ENCODE measurements at places on chromosomes 4 and X.
A peak's percentile ranks its signal among the peaks of the same experiment; 100 is the strongest.

DNA sequence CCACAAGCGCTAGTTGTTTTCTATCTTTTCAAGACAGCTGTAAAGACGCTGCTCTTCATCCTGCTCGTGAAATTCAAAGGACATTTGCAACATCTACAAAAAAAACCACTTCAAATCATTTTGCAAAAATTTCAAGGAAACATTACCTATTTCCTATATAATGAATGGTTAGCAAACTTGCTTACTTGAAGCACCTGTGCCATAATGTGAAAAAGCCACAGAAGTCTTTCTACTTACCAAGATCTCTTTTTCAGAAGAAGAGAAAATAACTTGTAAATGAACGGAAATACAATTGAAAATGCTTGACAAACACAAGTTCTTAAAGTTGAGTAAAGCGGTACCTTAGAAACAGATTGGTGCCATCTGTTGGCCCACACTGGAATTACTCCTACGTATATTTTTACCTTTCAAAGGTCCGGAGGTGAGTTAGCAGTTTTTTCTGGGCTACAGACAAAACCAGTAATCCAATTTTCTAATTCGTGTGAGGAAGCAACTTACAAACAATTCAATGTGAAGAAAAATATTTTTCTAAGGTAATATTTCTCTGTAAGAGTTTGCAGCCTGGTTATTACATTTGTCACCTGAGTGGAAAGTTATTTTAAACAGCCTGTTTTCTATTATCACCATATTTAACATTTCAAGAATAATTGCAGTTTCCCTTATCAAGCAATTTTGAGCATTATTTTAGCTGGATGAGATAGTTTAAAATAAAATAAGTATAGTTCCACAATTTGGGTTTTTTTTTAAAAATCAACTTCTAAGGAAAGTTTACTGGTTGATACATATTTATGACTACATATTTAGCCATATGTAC, at the start of gene TLR6:
TLR6 (minus strand) TSS at position 294 of the 814 bp plus-strand sequence. CDS start 27,344 bp downstream, outside the sequence.
- DNase-seq = peak; percentile 53

- DNase-seq = no peak
These were observed 133.8 kb upstream of the TACR3 start for GRCh38 chr4:103853627-103854026.

- DNase-seq = no peak
These were observed 301.4 kb downstream of the TMA16 start for GRCh38 chr4:163795885-163796284.

GRCh38 chr4:1775731-1776500, 17.2 kb upstream of the FGFR3 start:
- DNase-seq = no peak

DNA sequence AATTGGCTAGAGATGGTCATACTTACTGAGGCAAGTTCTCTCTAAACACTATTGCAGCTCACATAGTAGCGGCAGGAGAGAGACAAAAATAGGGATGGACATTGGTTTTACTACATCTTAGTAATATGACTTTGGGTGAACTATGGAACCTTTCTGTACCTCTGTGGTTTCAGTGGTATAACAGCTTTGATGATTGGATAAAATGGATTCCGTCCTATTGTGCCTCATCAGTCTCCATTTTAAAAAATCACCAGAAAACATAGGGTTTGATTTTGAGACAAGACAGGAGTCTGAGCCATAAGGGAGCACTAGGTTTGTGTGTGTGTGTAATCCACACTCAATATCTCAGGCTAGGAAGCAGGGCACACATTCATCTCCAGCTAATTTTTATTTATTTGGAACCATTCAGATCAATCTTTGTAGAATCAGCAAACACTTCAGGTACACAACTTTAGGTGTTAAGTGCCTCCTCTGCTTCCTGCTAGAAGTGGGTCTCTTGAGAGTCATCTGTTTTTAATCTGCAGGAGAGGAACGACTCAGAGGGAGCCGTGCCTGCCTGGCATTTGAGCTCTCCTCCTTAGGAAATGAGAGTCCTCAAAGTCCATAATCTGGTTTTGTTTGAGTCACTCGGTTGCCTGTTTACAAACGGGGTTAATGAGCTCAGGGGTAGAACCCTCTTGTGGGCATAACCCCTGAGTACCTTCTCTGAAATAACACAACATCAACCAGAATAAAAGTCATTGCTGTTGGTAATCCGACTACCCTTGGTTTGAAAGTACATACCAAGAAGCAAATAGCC, 238.5 kb upstream of the BOD1L1 start:
- DNase-seq = no peak

- DNase-seq = no peak
These were observed 42.9 kb downstream of the DCTD start for GRCh38 chr4:182874304-182874751.

GRCh38 chr4:78569306-78569821, 17.8 kb downstream of the ANXA3 start:
- peak; percentile 69 for DNase-seq

DNA sequence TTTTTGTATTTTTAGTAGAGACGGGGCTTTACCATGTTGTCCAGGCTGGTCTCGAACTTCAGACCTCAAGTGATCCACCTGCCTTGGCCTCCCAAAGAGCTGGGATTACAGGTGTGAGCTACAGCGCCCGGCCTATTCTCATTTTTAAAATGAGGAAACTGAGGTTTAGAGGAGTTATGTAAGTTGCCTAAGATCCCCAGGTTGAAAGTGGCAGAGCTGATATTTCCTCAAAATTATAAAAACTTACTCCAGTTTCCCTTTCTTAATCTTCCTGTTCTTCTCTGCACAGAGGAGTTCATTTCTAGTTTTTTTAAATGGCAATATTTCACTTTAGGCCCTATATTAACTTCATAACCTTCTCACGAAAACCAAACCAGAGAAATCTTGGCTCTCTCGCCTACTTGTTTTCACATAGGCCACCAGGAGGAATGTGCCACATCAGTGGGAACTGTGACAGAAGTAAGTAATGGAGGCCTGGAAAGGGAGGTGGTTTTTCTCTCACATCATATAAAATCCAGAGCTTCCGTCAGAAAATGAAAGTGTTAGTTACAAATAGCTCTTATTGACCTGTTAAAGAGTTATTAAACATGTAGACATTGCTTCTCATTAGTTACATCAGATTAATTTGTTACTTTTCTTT, 16.1 kb upstream of the RS1 start:
- DNase-seq = no peak

DNA sequence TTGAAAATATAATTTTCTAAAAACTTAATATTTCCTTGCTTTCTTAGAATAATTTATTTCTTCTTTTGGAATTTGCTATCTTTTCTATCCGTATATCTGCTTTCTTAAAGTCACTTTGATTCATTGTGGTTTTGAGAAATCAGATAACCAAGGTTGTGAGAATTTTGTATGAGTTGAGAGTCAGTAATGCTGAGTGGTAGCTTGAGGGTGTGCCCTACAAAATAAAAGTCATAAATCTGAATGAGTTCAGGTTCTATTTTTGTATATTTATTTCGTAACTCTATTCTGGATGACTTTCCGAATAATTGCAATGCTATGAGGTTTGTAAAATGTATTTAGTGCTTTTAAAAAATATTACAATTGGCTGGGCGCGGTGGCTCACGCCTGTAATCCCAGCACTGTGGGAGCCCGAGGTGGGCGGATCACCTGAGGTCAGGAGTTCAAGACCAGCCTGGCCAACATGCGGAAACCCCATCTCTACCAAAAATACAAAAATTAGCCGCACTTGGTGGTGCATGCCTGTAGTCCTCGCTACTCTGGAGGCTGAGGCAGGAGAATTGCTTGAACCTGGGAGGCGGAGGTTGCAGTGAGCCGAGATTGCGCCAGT, 8.9 kb downstream of the COPS4 start:
- peak; percentile 37 for DNase-seq

GRCh38 chr4:8414377-8414776, 26.1 kb downstream of the ACOX3 start:
- no peak for DNase-seq

DNA sequence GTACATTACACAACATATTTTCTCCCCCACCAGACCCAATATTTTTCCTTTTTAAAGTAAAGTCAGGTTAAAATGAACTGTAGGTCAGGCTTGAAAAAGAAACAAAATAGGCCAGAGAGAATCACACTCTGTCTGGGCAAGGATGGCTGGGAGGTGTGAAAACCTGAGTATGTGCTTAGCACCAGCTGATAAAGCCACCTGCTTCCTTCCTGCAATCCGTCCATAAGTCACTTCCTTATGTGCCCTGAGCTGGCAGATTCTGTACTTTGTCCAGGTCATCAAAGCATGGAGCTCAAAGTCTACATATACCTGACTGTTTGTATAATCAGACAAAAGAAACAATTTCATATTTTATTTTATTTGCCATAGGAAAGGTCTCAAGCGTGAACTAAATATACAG, 37.7 kb downstream of the ANTXR2 start:
- no peak for DNase-seq

DNA sequence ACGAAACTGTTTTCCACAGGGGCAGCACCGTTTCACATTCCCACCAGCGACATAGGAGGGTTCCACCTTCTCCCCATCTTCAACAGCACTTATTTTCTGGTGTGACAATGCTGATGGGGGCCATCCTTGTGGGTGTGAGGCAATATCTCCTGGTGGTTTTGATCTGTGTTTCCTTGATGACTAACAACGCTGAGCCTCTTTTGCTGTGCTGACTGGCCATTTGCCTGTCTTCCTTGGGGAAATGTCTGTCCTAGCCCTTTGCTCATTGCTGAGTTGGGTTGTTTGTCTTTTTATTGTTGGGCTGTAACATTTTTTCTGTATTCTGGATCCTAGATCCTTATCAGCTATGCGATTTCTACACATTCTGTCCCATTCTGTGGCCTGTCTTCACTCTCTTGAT, 33.7 kb downstream of the ATP2B3 start:
- no peak for DNase-seq

GRCh38 chr4:115126491-115126890, 13.1 kb upstream of the NDST4 start:
- DNase-seq = no peak

GRCh38 chrX:20143561-20143960, 1.9 kb upstream of the EIF1AX start:
- DNase-seq = no peak

DNA sequence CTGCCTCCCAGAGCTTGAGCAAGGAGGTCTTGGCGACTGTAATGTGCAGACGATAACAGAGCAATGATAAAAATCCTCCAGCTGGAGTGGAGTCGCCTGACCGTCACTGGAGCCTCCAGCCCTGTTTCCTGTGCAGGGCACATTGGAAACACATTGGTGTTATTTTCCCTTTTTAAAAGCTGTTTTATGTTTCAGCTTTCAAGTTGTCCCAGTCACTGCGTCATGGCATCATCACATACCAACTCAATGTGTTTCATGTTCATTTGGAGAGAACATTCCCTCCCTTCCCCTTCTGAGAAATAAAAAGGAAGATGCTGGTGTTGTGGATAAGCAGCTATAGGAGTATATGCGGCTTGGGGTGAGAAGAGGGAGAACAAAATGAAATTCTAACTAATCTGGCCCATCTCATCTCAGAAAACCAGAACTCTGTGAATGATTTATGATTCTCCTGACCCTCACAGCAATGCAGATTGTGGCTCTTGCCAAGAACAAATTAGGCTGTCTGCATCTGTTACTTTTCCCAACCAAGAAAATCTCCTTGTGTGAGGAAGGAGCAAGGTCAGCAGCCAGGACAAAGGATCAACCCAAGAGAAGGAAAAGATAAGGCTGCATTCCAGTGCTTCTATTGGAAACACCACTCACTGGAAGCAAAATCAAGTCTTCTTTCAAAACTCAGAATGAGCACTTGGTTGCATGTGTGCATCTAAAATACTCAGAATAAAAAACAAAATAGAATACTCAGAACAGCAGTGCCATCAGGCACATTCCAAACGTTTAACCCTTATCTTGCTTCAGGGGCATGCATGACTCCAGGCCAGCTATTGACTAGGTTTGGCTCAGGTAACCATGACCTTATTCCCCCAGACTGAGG, 134.4 kb downstream of the RASL11B start:
- no peak for DNase-seq

- no peak for DNase-seq
These were observed 156.3 kb downstream of the GASK1B start for GRCh38 chr4:158016511-158016910.

- no peak for DNase-seq
These were observed 13.7 kb upstream of the AREG start for GRCh38 chr4:74431113-74431826.

DNA sequence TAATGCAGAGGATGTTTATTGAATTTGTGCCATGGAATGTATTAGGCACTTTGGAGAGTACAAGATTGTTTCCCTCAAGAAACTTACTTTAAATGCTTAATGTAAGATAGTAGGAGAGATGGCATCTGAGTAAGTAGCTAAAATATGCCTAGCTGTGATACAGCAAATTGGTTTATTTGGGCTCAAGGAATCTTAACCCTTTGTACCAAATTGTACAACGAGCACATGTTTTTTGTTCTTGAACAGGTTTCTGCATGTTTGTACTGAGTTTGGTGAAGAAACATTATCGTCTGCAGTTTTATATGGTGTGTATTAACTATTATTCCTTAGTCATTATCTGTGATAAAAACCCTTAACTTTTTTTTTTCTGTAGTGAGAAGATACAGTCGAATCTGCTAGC, 48.6 kb downstream of the CDS1 start:
- peak; percentile 45 for DNase-seq

DNA sequence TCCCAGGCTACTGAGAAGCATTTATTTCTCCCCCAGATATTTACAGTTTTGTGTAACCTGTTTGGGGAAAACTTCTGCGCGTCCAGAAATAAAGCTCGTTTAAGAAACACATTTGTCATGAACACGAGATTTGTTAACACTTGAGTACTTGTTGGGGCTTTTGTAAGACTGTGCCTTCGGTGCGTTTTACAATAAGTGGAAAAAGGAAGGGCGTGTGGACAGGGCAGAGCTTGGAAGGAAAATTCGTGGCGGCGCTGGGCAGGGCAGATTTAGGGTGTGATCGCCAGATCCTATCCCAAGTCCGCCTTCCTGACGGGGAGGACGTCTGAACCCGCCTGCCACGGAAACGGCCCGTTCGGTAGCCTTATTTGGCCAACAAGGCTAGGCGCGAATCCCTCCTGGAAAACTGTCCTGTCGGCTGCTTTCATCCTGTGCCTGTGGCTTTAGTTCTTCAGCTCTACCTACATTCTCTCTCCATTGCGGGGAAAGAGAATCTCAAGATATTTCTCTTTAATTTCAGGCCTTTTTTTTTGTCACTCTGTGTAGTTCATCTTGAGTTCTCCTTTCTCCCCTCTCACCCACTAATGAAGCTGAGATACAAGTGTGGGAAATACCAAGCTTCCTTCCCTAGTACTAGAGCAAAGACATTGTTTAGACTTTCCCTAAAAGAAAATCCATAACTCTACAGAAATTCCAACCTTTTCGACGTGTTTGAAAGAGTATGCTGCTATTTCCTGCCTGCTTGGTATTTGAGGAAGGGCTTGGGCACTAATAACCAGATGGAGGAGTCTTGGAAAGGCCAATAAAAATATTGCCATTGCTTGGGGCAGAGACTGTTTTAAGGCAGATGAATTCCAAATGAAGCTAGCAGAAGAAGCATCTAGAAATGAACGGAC, 982 bp downstream of the PDLIM5 start:
- DNase-seq = peak; percentile 68

DNA sequence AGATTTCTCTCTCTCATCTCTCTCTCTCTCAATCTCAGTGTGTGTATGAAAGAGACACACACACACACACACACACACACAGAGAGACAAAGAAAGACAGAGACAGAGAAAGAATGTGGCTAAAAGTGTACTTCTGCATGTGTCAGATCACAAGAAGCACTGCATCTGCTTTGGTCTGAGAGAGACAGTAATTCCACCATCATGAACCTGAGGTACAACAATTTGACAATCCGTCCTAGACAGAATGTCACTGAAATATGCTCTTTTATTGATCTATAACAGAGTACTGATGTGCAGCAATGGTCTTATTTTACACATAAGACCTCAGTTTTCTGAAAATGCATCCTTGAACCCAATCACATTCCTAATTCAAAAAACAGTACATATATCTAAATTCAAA, 576.2 kb upstream of the SMIM31 start:
- no peak for DNase-seq
